ENCODE measurements at places on chromosomes 1 and 21. TPM values are rescaled to one million over a fixed set of nuclear protein-coding genes. Genes with fewer than 3 reads are reported as not detected.

DNA sequence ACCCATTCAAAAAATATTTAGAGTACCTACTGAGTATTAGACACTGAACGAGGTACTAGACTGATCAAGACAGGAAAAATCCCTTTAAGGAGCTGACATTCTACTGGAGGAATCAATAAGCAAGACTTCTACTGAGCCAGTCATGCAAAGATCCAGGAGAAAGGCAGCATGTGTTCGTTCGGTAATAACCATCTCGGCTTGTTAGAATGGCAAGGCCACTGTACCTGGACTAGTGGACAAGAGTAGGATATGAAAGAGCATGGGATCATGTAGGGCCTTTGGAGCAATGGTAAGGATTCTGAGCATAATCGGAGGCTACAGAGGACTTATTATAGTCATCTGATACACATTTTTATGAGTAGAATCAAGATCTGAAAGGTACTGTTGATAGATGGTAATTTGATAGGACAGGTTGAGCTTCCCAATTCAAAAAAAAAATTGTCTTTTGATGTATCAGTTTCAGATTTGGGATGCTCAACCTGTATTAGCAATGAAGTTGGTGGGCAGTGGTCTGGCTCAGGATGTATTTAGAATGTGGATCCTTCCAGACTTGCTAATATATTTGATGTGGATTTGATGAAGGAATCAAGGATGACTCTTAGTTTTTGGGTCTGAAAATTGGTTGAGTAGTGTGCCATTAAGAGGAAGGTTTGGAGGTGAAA, 2.3 kb downstream of the COX20 start:
- ATAC-seq, result no peak

DNA sequence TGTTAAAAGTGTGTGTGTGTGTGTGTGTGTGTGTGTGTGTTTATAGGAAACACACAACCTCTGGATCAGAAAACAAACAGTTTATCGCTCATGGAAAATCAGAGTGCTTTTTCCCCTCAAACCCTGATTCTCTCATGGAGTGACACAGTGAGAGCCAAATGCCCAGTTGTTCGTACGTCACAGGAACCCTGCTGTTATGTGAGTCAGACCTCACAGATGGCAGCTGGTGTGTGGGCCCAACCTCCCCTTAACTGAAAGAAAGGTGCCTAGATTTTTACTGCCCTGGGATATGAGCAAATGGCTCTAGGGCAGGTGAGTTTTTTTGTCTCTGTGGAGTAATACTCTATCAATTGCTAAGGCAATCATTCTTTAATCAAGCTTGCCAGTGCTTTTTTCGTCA, 1788.1 kb downstream of the BRINP3 start:
- no peak for ATAC-seq

- ATAC-seq, result no peak
Observed at GRCh38 chr1:212147581-212148033, 112.1 kb downstream of the DTL start.

GRCh38 chr1:28642056-28642846, 616 bp downstream of the TAF12 start:
- peak; percentile 55 for ATAC-seq

DNA sequence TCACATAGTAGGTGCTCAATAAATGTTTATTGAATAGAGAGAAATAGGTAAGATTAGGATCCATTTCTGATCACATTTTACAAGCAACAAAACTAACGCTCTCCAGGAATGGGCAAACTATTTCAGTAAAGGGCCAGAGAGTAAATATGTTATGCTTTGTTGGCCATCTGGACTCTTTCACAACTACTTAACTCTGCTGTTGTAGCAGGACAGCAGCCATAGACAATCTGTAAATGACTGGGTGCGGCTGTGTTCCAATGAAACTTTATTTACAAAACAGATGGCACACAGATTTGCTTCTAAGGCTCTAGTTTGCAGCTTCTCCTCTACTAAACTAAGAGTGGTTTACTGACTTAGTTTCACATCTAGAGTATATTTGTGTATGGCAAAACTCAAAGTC, 83.0 kb upstream of the BACH1 start:
- no peak for ATAC-seq

DNA sequence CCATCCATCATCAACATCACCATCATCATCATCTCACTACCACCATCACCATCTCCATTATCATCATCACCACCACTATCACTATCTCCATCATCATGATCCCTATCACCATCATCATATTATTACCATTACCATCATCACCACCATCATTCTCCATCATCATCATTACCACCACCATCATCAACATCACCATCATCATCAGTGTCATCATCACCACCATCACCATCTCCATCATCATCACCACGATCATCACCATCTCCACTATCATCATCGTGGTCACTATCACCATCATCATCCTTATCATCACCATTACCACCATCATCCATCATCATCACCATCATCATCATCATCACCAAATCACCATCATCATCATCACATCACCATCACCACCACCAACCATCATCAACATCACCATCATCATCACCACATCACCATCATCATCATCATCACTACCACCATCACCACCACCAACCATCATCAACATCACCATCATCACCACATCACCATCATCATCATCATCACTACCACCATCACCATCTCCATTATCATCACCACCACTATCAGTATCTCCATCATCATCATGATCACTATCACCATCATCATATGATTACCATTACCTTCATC, 202.1 kb upstream of the VAMP3 start:
- ATAC-seq, result no peak

- ATAC-seq, result no peak
Observed at GRCh38 chr1:41883507-41883906, 35.2 kb downstream of the HIVEP3 start.

- no peak for ATAC-seq
Observed at GRCh38 chr1:192399161-192399560, 82.4 kb downstream of the RGS21 start.

DNA sequence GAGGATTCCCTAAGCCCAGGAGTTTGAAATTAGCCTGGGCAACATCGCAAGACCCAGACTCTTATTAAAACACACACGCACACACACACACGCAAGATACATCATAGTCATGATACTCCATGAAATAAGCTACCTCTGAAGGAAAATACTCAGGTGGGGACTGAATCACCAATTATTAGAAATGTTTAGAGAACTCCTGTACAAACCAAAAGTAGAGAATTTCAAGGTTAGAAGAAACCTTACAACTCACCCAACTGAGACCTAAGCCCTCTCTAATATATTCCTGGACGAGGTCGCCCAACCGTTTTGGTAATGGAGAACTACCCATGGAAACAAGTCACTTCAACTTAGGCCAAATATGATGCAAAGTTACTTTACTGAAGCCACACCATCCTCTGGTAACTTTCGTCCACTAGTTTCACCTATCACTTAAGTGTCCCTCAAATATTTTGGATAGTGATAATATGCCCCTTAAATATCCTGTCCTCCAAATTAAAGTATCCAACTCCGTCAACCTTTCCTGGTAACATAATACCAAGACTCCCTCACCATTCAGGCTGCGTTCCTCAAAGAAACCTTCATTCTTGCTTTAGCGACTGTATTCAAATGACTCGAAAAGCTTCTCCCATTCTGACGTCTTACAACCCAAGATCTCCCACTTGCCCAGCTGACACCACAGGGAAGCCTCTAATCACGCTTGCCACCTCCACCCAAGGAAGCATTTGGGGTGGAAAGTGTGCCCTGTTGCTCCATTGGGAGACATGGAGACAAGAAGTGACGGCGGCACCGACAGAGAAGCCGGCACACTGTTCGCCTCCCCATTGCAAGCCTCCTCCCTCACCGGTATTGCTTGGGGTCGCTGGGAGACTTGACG, 856 bp downstream of the NRDC start:
- ATAC-seq, result no peak

GRCh38 chr1:234536741-234537140, 57.8 kb upstream of the TARBP1 start:
- no peak for ATAC-seq

- no peak for ATAC-seq
Observed at GRCh38 chr1:97999320-97999719, 78.5 kb upstream of the DPYD start.

GRCh38 chr21:45492765-45493164, 49.5 kb downstream of the SLC19A1 start:
- ATAC-seq, result no peak

DNA sequence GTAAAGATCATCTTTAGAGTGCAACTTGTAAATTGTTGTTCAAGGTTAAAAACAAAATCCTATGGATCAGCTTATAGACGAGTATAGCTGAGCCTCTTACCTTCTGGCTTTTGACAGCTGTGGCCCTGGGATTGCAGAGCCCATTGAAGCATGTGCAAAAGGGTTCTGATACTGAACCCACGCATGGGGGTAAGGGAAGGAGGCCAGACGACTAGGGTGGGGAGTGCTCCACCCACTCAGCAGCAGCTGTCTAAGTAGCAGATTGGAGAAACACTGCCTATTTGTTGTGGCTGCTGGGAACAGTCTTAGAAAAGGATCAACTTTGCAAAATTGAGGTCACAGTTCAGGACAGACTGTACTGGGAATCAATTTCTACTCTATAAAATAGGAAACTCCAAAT, 16.1 kb downstream of the CD101 start:
- ATAC-seq, result no peak

DNA sequence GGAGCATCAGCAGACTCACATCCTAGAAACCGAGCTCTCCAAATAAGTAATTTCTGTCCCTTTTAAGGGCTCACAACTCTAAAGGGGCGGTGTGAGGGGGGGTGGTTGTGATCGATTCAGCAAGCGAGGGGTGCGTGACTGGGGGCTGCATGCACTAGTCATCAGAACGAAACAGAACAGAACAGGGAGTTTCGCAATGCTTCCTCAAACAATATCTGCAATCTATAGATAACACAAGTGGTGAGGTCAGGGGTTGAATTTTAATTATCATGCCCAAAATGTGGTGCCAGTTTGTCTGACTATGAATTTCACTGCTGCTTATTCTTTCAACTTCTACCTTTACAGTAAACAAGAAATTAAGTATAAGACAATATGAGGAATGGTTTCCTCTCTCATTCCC, 1003.0 kb upstream of the NCAM2 start:
- no peak for ATAC-seq

- ATAC-seq, result no peak
Observed at GRCh38 chr1:241375886-241376285, 18.9 kb upstream of the RGS7 start.

DNA sequence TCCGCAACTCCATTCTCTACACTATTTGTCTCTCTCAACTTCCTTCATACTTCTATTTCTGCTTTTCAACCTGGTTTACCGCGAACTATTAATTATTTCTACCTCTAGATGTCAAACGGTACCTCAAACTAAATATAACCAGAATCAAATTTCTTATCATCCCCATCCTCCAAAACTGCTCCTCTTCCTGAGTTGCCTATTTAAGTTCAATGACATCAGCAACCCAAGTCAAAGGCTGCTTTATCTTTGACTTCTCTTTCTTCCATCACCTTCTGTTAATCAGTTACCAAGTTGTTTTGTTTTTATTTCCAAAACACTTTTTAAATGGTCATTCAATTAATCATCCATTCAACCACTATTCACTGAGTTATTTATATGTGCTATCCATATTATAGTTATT, 171.9 kb downstream of the COL24A1 start:
- no peak for ATAC-seq

DNA sequence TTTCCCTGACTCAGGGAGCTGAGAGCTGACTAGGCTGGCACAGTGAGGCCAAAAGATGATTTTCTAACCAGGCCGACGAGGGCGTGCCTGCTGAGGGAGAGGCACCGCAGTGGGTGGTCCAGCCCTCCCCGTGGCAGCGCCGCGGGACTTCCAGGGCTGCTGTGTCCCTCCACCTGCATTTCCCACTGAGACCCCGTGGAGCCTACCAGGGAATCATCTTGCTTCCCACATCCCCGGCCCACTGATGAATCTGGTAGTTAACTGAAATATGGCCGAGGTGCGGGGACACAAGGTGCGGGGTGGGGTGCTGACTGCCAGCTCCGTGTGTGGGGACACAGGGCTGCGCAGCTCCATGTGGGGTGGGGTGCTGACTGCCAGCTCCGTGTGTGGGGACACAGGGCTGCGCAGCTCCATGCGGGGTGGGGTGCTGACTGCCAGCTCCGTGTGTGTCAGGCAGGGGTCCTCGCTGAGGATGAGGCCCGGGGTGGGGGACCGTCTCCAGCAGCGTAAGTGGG, 10.4 kb downstream of the WRAP73 start:
- no peak for ATAC-seq

GRCh38 chr1:183048087-183049085, 25.2 kb downstream of the LAMC1 start:
- no peak for ATAC-seq

- no peak for ATAC-seq
Observed at GRCh38 chr1:9243066-9243739, 8.6 kb downstream of the H6PD start.

DNA sequence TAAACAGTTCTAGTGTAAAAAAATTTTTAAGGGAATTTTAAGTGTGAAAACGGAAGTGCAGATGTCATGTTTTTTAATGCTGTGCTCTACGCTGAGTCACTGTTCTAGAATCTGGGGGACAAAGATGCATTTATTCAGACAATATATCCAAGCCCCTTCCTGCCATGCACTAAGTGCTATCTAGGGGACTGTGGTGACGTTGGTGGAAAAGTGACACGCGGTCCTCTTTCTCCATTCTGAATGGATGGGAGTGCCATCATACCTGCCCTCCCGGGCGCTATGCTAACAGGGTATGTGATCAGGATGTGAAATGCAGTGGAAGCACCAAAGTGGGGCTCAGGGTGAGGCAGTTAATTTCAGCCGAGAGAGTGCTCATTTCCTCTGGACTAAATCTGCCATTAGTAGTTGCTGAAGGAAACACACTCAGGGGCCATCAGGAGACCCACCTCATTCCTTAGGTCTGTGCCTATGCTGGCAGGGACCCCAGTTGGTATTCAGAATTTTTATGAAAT, 6.6 kb downstream of the C1orf226 start:
- ATAC-seq, result no peak

- ATAC-seq, result no peak
Observed at GRCh38 chr1:88659552-88659951, 24.5 kb upstream of the PKN2 start.

Gene LRRC71
- total RNA-seq, result not detected

Gene ANGPTL3
- total RNA-seq, result not detected

Gene FOXD3
- total RNA-seq, result 4.7 TPM

Gene KRTAP15-1
- total RNA-seq, result not detected

Gene VWA1
- total RNA-seq, result 59.8 TPM

Gene CD101
- 0.73 TPM for total RNA-seq

Data from gastroesophageal sphincter (tissue), 4 donors.